ENCODE measurements at places on chromosomes 12 and 14.

GRCh38 chr12:92717202-92717601 lies 14.4 kb downstream of the PLEKHG7 start:
- no peak overlapping the region for H3K27ac ChIP-seq
- H3K4me3 ChIP-seq = no peak overlapping the region
- DNase-seq = no peak
- H3K36me3 ChIP-seq = no peaks in the 10 kb centered on the region

DNA sequence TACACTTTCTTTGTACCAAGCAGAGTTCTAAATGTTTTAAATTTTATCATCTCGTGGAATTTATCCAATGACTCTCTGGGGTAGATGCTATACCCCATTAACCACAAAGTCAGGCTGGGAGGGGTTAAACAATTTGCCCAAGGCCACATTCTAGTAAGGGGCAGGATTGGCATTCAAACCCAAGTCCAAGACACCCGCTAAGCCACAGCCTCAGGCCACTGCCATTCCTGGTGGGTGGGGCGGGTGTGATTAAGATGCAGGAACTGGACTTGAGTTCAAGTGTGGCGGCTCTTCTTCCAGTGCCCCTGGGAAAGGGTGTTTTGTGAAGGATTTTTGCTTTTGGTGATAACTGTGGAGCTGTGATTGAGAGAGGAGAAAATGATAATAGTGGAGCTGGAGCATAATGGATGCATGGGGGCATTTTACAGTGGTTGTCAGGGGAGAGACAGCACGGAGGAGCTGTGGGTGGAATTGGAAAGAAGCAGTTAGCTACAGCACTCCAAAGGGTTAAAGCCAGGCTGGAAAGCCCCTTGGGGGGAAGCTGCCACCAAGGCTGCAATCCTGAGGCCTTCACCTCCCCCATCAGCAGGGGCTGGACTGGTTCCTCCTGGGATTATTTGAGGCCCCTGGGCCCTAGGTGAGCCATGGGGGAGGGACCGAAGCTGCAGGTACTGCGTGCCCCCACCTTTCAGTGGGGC lies 1.0 kb upstream of the VRTN start:
- H3K36me3 ChIP-seq = no peaks in the 10 kb centered on the region
- H3K4me1 ChIP-seq = no peaks in the 10 kb centered on the region
- DNase-seq = no peak
- H3K27ac ChIP-seq = no peak overlapping the region
- H3K4me3 ChIP-seq = no peak overlapping the region

- no peaks in the 10 kb centered on the region for H3K4me1 ChIP-seq
- no peak overlapping the region for H3K4me3 ChIP-seq
- H3K36me3 ChIP-seq = no peaks in the 10 kb centered on the region
- H3K27me3 ChIP-seq = no peaks in the 10 kb centered on the region
- DNase-seq = no peak
Observed at GRCh38 chr12:27762757-27763156, 17.3 kb upstream of the KLHL42 start.

- H3K36me3 ChIP-seq = no peaks in the 10 kb centered on the region
- no peaks in the 10 kb centered on the region for H3K4me1 ChIP-seq
- DNase-seq = no peak
- no peaks in the 10 kb centered on the region for H3K27me3 ChIP-seq
- H3K4me3 ChIP-seq = no peak overlapping the region
- no peak overlapping the region for H3K27ac ChIP-seq
Observed at GRCh38 chr14:103177376-103177775, 54.1 kb downstream of the TNFAIP2 start.

- no peak overlapping the region for H3K27ac ChIP-seq
- H3K36me3 ChIP-seq = no peaks in the 10 kb centered on the region
- no peak for DNase-seq
- no peak overlapping the region for H3K4me3 ChIP-seq
Observed at GRCh38 chr14:89033756-89034155, 209.3 kb downstream of the TTC8 start.

DNA sequence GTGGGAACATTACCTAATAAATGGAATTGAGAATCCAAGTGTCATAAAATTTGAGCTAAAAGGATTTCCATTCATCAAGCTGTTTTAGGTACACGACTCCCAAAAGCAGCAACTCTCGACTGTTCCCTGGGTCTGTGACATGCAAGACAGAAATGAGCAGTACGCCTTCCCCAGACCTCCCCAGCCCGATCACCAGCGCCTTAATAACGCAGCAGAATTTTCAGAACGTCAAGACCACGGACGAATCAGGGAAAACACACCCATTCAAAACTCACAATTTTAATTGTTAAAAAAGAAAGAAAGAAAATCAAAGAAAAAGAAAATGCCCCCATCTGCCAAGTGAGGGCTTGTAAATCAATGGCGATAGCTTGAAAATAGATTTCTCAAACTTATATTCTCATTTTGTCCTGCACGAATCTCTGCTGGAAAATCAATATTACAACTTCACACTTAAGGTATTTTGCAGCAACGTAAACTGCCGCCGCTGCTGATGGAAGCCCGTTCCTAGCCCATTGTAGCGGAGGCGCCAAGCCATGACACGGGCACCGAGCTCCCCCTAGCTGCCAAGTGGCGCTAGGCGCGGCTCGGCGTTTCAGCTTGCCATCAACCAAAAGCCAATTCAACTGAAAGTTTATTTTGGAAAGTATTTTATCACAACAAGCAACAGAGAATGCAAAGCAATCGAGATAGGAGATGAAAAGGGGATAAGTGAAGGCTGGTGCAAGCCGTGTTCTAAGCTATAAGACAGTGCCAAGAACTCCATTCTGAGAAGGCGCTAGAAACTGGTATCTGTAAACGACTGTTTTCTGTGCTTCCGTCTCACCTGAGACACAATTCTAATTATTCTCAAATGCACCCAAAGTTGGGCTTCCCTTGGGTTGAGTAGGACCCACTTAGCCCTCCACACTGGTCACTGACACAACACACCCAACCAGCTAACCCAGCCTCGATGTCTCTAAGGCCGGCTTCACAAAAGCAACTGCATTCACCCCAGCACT lies 5.5 kb downstream of the BCL11B start:
- H3K4me3 ChIP-seq = no peak overlapping the region
- peak; percentile 78 for DNase-seq
- H3K36me3 ChIP-seq = no peaks in the 10 kb centered on the region

Measured in ascending aorta (tissue), 2 donors.